ENCODE measurements at places on chromosomes 12 and 14.

GRCh38 chr12:21509768-21510167 lies 8.2 kb downstream of the GOLT1B start:
- no peak for DNase-seq

GRCh38 chr14:49464885-49465284 lies 121.3 kb downstream of the RPS29 start:
- no peak for DNase-seq

DNA sequence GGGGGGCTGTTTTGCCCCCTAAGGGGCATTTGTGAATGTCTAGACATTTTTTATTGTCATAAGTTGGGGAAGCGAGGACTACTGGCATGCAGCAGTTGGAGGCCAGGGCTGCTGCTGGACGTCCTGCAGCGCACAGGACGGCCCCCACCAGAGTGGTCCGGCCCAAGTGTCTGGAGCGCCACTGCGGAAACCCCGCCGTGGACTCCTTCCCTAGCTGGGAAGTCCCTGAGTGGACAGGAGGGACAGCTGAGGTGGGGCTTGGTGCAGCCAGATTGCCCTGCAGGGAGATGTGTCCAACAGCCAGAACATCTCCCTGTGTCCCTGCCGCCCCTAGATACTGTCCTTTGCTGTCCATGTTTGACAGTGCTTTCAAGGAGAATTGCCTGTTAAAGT lies 5.5 kb downstream of the CKB start:
- no peak for DNase-seq

GRCh38 chr14:27386391-27386790 lies 788.6 kb upstream of the NOVA1 start:
- no peak for DNase-seq

GRCh38 chr14:104158827-104159798 lies 20.7 kb downstream of the KIF26A start:
- DNase-seq: no peak

DNA sequence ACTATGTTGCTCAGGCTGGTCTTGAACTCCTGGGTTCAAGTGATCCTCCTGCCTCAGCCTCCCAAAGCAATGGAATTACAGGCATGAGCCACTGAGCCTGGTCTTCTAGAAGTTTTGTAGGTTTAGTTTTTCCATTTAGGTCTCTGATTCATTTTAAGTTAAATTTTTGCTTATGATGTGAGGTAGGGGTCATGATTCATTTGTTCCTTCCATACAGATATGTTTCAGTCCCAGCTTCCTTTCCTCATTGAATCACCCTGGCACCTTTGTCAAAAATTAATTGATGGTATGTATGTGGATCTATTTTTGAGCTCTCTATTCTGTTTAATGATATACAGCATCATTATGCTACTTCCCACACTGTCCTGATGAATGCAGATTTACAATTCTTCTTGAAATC lies 25.6 kb upstream of the CABP1 start:
- DNase-seq: no peak

- DNase-seq: no peak
Measured at GRCh38 chr12:1792406-1792805, 28.0 kb upstream of the LRTM2 start.

DNA sequence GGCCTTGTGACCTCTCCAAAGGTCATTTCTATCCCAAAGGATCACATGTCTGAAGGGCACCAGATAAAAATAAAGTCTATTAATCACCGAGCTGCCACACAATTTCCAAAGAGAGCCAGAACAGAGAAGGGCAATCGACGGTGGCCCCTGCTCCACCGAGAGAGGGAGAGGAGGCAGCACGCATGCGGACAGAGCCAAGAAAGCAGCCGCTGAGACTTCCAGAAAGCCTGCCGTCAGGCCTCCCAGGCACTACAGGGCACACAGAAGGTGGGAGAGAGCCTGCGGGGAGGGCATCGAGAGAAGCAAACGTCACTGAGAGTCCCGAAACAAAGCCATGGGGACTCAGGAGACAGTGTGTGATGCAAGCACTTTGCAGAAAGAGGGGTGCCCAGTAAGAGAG lies 182.0 kb downstream of the DPF3 start:
- DNase-seq: no peak

DNA sequence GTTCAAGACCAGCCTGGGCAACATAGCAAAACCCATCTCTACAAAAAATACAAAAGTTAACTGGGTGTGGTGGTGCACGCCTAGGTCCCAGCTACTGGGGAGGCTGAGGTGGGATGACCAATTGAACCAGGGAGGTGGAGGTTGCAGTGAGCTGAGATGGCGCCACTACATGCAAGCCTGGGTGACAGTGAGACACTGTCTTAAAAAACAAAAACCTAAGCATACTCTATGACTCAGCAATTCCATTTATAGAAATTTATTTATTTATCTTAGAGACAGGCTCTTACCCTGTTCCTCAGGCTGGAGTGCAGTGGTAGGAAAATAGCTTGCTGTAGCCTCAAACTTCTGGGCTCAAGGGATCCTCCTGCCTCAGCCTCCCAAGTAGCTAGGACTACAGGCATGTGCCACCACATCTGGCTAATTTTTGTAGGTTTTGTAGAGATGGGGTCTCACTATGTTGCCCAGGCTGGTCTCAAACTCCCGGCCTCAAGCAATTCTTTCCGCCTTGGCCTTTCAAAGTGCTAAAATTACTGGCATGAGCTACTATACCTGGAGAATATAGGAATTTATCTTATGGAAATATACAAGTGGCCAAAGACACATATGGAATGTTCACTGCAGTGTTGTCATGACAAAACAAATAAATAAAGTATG lies 43.3 kb downstream of the NCKAP5L start:
- DNase-seq: no peak

- no peak for DNase-seq
Measured at GRCh38 chr12:91070936-91071335, 13.1 kb upstream of the KERA start.

- DNase-seq: no peak
Measured at GRCh38 chr14:97349463-97349862, 552.3 kb downstream of the VRK1 start.

DNA sequence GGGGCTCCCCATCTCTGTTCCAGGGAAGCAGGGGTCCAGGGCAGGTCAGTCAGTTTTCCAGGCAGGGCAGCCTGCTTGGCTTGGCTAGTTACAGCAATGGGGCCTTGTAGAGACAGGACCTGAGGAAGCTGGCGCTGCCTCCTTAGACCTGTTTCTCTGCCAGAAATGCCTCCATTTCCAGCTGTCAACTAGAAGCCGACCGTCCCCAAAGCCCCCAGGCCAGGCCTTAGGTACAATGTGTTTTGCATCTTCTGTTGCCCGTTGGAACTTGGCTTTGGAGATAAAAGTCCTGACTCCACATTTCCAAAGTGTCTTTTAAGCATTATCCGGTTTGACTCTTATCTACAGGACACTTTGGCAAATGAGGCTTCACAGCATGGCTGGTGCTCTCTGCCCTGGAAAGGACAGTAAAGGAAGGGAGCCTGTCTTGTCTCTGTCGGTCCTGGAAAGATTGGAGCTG lies 42.6 kb downstream of the KRT80 start:
- no peak for DNase-seq

- no peak for DNase-seq
Measured at GRCh38 chr14:25150934-25151790, 101.2 kb upstream of the STXBP6 start.

GRCh38 chr12:6182279-6182898 lies 17.8 kb upstream of the CD9 start:
- no peak for DNase-seq

GRCh38 chr12:10213168-10214135 lies 775 bp downstream of the GABARAPL1 start:
- DNase-seq: peak; percentile 59

- DNase-seq: no peak
Measured at GRCh38 chr14:101397206-101397605, 164.1 kb upstream of the DIO3 start.

- no peak for DNase-seq
Measured at GRCh38 chr14:64704743-64705380, 638 bp downstream of the PLEKHG3 start.

DNA sequence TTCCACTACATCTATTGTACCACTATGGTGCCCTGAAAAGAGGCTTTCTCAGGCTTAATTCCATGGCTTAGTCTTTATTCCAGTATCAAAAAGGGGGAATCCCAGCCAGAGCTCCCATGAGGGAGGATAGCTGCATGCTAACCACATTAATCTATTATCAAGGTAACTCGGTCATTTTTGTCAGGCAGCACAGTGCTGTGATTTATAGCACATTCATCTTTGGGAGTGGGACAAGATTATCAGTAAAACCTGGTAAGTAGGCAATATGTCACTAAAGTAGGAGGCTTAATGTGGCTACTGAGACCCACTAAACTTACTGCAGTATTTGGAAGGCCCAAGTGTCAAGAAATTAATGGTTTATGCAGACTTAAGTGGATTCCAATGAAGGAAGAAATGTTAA lies 58.9 kb downstream of the DAD1 start:
- DNase-seq: no peak

- DNase-seq: peak; percentile 42
Measured at GRCh38 chr12:51980051-51980808, 26.5 kb upstream of the TAMALIN start.

GRCh38 chr12:10747730-10748129 lies 24.6 kb upstream of the YBX3 start:
- no peak for DNase-seq

GRCh38 chr14:60170948-60171347 lies 5.8 kb upstream of the DHRS7 start:
- no peak for DNase-seq

- no peak for DNase-seq
Measured at GRCh38 chr12:65113621-65114035, 7.5 kb downstream of the WIF1 start.

DNA sequence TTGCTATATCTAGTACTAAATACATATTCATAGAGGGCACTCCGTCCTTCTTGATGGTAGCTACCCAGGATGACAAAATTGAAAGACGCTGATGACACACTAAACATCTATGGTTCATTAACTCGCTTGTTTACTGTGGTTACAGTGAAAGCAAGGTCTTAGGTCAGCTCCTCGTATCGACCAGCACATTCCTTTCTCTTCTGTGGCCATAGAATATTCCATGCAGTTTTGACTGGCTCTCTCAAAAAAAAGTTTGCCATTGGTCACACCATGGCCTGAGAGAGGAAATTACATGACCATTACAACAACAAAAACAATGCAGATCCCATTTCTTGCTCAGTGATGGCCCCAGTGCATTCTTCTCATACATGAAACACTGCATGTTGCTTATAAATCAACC lies 411.4 kb upstream of the SOX5 start:
- no peak for DNase-seq

GRCh38 chr14:55638665-55639064 lies 58.7 kb downstream of the KTN1 start:
- no peak for DNase-seq

- no peak for DNase-seq
Measured at GRCh38 chr14:43677581-43677980, 829.5 kb downstream of the FSCB start.

DNA sequence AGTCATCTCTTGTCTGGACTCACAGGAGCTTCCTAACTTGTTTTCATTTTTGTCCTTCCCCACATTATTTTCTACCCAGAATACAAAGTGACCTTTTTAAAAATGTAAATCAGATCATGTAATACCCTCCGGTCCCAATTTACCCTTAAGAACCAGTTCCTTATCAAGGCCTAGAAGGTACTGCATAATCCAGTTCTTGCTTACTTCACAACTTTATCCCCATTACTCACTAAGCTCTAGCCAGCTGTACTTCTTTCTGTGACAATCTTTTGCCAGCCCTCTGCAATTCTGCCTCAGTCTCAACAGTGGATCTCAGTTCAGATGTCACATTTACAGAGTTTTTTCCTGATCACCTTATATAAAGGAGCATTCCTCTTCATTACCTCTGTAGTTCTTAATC lies 11.6 kb downstream of the RAP1B start:
- no peak for DNase-seq

DNA sequence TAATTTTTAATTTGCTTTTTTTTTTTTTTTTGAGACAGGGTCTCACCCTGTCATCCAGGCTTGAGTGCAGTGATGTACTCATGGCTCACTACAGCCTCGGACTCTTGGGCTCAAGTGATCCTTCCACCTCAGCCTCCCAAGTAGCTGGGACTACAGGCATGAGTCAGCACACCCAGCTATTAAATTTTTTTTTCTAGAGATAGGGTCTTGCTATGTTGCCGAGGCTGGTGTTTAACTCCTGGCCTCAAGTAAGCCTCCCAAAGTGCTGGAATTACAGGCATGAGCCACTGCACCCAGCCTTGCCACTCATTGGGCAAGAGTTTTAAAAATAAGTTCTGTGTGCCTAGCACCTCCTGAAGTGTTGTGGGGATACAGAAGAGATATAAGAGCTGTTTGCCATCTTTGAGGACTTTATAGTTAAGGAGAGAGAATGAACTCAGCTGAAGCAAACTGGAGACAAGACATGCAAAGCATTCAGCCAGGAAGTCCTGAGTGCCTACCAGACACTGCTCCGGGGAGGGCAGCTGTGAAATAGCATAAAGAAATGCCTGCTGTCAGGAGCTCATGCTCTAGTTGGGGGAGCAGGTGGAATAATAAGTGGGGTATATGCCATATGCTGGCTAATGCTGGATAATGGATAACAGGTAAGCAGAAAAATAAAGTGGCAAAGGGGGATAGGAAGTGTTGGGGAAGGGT lies 15.0 kb upstream of the EMP1 start:
- no peak for DNase-seq

GRCh38 chr12:76542908-76543307 lies 16.7 kb downstream of the OSBPL8 start:
- DNase-seq: no peak

DNA sequence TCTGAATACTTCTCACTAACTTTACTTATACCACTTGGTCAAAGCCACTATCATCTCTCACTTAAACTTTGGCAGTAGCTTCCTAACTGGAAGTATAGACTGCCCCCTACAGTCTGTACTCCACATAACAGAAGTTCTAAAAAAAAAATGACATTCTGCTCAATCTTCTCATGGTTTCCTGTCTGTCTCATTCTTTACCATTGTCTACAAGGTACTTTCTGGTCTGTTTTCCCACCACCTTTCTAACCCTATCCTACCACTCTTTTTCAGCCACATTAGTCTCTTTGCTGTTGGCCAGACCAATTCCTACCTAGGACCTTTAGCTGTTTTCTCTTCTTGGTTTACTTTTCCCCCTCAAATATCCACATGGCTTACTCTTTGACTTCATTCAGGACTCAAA lies 14.7 kb downstream of the CPSF6 start:
- no peak for DNase-seq

DNA sequence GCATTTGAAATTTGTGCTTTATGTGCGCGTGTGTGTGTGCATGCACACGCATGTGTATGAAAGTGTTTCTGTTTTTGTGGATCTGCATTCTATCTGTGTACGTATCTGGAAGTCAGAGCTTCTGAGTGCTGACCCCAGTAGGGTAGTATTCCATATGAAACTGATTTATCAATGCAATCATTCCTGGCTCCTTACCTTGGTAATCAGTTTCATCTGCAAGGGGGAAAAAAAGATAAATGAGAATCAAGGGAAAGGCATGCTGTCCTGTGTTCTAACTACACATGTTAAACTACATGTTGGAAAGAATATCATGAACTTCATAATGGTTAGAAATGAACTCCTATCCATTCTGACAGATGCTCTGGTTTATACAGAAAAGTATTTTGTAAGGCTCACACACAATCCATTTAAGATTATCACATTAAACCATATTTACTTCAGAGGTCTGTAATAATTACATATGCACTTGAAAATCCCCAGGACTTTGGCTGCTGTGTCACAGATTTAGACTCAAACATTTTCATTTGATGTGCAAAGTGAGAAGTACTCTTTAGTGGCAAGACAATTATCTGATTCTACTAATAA lies 276.1 kb upstream of the LMO3 start:
- no peak for DNase-seq

GRCh38 chr12:5650281-5650680 lies 218.4 kb downstream of the NTF3 start:
- no peak for DNase-seq

Measured in stimulated activated CD4-positive, alpha-beta T cell treated with anti-CD3 and anti-CD28 coated beads, Interleukin-15, amount 100 ng/mL, for 1 hour (primary cell).